GM13976 (cell line): ENCODE measurements at places on chromosomes 3 and 15.
A peak's percentile ranks its signal among the peaks of the same experiment; 100 is the strongest.

GRCh38 chr3:113450911-113451310 is 9.6 kb upstream of the CFAP44 start:
- no peak for DNase-seq

DNA sequence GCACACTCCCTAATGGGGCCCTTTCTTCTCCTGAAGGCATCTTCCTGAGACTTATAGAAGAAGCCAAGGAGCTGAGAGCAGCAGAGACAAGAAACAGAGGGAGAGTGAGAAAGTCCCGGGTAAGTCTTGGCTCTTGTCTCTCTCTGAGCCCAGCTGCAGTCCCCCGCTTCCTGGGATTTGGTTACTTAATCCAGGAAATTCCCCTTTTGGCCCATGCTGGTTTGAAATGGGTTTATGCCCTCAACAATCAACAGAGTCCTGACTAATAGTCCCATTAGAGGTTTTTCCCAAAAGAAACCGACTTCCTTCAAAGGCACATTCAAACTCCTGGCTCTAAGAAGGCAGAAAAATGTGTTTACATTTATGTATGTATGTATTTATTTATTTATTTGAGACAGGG is 22.0 kb downstream of the TMEM158 start:
- no peak for DNase-seq

DNA sequence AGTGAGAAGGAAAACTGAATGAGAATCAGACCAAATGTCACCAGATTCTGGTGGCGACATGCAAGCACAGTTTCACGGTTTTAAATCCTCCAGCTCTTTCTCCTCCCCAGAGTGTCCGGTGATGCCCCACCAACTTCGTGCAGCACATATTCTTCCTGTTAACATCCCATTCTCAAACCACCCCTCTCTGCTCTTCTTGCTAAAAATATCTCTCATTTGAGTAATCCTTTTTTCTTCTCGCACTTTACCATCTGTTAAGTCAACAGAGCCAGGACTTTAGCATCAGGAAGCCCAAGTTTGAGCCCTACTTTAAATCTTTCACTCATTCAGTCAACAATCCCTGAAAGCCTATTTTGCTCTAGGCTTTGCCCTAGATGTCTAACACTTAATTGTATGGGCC is 68.2 kb upstream of the VGLL4 start:
- DNase-seq = no peak

- DNase-seq = no peak
Observed at GRCh38 chr3:173411375-173411973, 13.9 kb downstream of the NLGN1 start.

GRCh38 chr3:169787120-169787519 is 13.9 kb downstream of the MYNN start:
- no peak for DNase-seq

DNA sequence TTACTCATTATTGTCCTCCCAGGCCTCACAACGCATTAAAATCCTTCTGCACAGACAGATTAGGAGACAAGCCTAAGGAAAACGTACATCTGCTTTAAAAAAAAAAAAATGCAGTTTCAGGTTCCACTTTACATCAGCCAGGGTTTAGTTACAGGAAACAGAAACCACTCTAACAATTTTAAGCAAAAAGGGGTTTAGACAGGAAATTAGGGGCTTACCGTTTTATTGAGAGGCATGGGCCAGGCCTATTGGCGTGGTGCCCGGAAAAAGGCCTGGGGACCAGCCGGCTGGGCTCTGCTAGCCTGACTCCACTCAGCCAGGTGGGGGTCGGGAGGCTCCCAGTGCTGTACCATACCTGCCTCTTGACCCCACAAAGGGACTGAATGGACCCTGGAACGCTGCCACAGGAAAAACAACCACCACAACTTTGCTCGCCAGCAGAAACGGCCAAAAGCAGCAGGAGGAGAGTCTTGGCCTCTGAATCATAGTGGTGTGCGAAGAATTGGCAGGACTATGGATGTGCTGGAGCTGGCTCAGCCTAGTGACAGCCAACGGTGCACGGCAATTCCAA is 124.3 kb downstream of the CHSY1 start:
- peak; percentile 73 for DNase-seq

DNA sequence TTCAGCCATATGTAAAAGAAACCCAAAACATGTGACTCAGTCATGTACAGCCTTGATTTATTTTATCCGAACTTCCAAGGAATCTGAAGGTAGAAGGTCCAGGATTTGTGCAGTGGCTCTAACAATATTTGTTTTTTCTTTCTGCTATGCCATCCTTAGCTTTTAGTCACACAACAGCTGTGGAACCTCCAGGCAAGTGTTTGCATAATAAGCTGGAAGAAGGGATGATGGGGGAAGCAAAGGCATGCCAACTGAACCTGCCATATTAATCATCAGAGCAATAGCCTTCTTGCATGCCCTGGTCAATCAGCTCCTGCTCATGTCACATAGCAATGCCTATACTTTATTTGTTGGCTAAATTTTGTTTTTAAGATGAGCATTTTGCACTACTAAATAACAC is 444.7 kb upstream of the ARPP21 start:
- DNase-seq = no peak

DNA sequence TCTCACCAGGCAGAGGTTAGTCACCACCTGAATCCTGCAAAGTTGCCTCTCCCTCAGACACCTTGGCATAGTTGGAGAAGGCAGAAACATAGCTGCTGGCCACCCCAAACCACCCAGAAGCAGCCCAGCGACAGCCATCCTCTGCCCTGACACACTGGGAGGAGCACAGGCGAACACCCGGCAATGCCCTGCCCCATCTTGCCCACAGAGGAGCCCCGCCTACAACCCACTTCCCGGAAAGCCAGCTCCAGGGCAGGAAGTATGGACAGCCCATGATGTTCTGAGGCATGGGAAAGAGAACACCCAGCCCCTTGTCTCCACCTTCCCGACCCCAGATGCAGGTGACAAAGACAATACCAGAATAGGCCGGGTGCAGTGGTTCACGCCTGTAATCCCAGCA is 12.6 kb upstream of the SHISA5 start:
- no peak for DNase-seq

DNA sequence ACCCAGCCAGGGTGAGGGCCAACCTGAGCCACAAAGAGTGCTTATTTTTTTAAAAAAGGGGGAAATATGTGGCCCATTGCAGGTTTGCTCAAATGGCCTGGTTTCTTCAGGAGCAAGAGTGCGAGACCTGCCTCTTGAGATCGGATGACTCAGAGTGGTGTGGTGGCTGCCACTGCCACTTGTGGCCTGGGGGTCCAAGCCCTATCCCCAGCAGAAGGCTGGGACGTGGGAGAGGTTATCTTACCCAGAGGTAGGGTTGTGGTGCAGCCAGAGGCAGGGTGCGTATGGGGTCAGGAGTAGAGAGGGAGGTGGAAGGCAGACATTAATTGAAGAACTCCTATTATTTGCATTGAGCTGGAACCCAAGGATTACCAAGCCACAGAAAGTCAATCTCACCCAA is 83.2 kb upstream of the SMAD3 start:
- DNase-seq = no peak

GRCh38 chr3:103025880-103026279 is 591.1 kb downstream of the ZPLD1 start:
- no peak for DNase-seq

GRCh38 chr15:95169541-95170459 is 938.4 kb downstream of the MCTP2 start:
- DNase-seq = no peak

GRCh38 chr3:123831420-123831819 is 52.7 kb downstream of the MYLK start:
- no peak for DNase-seq

- DNase-seq = peak; percentile 34
Observed at GRCh38 chr3:71753701-71754609, at the start of gene GPR27. GPR27 (plus strand) TSS chr3:71753855; CDS start chr3:71754050, 195 bp downstream.

DNA sequence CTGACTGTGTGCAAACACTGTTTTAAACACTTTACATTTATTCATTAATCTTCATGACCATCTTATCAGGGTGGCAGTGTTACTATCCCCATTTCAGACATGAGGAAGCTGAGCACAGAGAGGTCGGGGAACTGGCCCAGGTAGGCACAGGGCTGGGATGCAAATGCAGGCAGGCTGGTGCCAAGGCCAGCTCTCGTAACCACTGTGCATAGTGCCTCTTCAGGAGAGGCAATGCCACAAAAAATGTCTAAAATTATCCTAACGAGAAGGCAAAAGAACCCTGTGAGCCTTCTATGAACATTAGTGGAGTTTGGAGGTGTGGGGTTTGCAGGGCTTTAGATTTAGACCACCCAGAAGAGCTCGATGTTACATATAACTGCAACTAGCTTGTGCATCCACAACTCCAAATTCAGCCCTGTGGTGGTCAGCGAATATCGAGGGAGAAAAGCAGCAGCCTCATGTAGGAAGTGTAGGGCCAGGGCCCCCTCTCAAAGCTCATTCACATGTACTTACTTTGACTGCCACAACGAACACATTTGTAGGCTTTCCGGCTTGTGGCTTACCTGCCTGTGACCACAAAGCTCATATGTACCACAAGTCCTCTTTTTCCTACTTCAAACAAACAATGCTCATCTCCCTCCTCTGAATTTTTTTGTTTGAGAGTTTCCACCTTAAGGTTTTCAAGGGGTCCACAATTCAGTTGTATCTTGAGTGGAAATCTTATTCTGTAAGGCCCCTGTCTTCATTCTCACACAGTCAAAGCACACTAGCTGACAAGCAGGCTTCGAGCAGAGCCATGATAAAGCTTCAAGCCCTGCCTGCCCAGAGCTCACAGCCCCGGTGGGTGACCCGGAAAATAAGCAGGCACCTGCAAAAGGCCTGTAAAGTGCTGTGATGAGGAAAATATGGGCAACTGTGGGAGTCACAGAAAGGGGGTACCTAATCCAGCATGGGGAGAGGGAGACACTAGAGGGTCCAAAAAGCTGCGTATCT is 722.9 kb upstream of the CFAP20DC start:
- DNase-seq = no peak

DNA sequence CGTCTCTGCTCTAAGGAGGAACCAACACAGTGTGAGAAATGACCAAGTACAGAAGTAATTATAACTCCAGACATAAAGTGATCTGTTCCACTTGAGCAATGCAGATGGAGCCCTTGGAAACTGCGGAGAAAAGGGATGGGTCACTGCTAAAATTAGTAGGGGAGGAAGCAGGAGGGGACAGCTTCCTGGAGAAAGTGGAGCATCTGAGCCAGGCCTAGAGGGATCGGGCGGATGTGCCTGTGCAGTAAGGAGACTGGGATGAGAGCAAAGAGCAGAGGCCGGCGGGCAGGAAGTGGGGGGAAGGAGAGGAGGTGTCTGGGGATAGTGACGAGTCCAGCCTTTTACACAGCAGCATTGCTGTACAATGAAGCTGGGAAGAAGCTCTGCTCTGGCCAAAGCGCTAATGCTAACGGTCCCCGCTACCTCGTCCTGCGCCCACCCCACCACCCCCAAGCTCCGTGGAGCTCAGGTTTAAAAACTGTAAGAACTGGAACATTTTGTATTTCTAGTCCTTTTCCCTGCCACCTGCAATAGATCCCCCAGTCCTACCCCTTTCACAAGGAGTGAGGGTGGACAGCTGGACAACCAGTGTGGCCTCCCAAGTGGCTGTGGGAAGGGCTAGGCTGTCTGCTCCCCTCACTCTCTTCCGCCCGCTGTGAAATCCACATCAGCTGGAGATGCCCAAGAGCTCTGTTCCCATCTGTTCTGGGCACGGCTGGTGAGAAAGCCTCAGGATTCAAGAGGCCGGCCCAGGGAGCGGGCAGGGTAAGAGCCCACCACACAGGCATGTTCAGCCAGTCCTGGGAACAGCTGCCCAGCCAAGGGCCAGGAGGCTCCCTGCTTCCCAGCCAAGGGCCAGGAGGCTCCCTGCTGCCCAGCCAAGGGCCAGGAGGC is 53.0 kb upstream of the HES1 start:
- DNase-seq = no peak

- DNase-seq = peak; percentile 20
Observed at GRCh38 chr3:120780977-120781376, 38.4 kb downstream of the GTF2E1 start.

- no peak for DNase-seq
Observed at GRCh38 chr3:44348993-44349392, 10.4 kb downstream of the TCAIM start.

DNA sequence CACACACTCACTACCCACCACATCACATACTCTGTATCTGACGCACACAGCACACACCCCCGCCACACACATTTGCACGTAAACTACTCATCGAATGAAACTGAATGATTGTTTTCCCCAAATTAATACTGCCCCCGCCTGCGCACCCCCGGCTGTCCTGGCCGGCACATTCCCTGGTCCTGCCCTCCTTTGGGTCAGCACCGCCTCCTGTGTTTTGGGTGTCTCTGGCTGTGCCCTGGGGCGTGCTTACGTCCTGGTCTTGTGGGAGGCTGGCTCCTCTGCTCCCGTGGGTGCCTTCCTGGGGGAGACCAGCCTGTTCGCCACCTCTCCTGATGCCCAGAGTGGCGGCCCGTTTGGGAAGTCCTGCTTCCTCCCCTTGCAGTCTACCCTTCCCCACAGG is 30.2 kb downstream of the APBA2 start:
- DNase-seq = no peak

DNA sequence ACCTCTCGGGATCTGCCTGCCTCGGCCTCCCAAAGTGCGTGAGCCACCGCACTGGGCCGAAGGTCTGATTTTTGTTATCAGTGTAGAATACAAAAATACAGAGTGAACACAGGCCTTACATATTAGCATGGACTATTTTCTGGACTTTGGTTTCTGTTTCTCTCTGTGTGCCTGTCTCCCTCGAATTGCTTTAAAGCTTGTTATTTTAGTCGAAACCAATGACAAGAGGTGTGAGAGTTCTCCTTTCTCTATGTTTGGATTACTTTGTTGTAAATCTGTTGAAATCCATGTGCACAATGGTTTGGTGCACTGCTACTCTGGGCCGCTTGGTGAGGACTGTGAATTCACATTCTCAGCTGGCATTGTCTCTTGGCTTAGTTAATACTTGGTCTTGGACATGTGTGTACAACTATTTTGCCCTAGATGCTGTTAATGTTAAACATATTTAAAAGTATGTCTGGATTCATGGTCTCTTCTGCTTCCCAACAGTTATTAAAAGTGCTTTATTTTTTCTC is 23.9 kb downstream of the MED12L start:
- no peak for DNase-seq

DNA sequence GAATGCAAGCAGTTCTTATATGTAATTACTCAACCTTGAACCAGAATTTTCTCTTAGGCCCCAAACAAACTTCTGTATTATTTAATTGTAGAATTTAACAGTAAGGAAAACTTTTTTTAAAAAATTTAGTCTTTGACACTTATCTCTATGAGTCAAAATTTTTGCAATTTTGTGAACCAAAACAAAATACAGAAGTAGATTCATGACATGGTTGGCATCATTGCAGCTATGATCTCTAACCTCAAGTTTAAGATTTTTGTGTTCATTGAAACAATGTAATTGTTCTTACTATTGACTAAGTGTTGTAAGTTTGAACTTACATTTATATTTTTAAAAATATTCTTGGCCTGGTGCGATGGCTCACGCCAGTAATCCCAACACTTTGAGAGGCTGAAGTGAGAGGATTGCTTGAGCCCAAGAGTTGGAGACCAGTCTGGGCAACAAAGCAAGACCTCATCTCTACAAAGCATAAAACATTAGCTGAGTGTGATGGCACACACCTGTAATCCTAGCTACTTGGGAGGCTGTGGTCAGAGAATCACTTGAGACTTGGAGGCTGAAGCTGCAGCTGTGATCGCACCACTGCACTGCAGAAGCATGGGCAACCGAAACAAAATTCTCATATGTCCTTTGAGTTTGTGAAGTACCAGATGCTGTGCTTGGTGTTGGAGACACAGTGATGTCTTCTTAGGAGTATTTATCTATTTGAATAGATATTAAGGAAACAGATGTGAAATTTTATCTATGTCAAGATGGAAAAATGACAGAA is 39.7 kb downstream of the STT3B start:
- DNase-seq = no peak

- no peak for DNase-seq
Observed at GRCh38 chr15:45157974-45158373, 28.2 kb downstream of the DUOX1 start.

GRCh38 chr3:177410730-177411129 is 213.4 kb upstream of the TBL1XR1 start:
- no peak for DNase-seq
